ENCODE measurements at places on chromosomes 6 and 20.
A peak's percentile ranks its signal among the peaks of the same experiment; 100 is the strongest.

- no peak for DNase-seq
Measured at GRCh38 chr6:105302617-105303128, 100.2 kb downstream of the PREP start.

GRCh38 chr20:63508072-63508768 is 9.3 kb upstream of the EEF1A2 start:
- DNase-seq: no peak

DNA sequence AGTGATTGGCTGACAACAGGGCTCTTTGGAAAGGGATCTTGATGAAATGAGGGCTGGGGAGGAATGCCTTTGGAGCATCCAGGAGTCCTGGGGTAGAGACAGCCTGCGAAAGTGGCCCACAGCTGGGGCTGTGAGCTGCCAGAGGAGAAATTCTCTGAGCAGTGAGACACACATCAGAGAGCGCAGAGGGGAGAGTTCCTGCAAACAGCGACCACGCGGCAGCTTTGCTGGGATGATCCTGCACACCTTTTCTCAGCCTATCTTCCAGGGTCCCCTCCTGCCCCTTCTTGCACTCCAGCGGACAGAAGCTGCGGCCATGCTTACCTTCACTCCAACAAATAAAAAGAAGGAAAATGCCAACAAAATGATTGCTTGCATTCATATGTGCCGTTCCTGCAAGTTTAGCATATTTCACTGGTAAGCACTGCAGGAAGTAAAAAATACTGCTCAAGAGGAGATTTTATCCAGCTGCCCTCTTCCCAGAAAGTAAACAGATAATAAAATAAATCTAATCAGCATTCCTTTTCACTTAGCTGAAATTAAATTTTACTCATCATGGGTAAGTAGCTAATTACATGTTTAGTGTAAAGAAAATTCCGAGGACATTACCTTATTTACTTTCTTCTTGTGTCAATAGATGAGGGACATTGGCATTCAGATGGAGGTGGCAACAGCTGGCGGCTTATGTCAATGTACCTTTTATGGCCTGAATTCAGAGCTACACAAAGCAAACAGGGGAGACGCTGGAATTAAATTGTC is 339.9 kb upstream of the ARID1B start:
- DNase-seq: no peak

DNA sequence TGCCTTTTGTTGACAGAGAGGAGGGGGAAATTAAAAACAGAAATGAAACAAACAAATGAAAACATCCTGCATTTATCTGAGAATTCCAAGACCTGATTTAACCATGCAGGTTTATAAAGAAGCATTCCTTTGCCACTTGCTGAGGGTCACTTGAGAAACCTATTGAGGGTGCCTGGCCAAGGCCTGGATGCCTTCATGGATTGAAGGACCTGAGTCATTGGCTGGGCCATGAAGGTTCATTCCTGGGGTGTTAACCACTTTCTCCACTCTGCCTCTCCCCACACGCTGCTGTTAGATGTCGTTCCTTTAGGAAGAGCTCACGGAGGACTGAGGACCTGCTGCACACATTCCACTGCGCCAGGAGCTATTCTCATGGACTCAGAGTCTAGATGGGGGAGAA is 49.7 kb downstream of the DAAM2 start:
- DNase-seq: no peak

- DNase-seq: no peak
Measured at GRCh38 chr6:114452785-114453401, 110.1 kb upstream of the HS3ST5 start.

- DNase-seq: no peak
Measured at GRCh38 chr6:123940551-123940950, 136.9 kb downstream of the NKAIN2 start.

GRCh38 chr6:148548749-148549140 is 198.1 kb upstream of the UST start:
- no peak for DNase-seq

GRCh38 chr6:168607272-168608112 is 166.5 kb downstream of the SMOC2 start:
- no peak for DNase-seq

DNA sequence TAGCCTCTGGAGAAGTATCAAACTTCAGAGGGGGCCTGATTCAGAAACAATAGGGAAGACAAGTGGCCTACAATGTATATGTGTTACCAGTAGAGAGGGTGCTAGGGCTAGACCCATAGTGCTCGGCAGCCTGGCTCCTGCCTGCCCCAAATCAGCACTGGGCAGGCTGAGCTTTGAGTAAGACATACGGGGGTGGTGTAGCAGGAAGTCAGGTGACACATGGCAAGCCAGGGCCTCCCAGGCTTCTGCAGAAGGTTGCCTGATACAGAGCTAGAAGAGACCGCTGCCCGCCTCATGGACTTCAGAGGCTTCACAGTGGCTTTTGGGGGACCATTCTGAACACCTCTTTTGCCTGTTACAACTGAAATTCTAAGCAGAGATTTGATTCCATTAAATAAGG is 43.4 kb downstream of the RALY start:
- peak; percentile 33 for DNase-seq

DNA sequence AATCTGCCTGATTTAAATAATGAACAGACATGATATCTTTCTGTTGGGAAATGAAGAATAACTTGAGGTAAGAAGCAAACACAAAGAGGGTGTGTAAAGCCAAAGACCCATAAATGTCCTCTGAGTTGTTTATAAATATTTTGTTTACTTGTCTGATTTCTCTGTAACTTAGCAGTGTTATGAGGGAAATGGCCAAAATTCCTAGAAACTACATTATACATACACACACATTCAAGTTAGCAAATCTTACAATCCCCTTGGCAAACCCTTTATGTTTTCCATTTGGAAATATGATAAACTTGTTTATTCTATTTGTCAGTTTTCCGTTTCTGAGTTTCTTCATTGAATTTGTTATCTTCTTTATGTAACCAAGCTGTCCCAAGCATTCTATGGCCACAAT is 81.4 kb upstream of the TCF21 start:
- no peak for DNase-seq

DNA sequence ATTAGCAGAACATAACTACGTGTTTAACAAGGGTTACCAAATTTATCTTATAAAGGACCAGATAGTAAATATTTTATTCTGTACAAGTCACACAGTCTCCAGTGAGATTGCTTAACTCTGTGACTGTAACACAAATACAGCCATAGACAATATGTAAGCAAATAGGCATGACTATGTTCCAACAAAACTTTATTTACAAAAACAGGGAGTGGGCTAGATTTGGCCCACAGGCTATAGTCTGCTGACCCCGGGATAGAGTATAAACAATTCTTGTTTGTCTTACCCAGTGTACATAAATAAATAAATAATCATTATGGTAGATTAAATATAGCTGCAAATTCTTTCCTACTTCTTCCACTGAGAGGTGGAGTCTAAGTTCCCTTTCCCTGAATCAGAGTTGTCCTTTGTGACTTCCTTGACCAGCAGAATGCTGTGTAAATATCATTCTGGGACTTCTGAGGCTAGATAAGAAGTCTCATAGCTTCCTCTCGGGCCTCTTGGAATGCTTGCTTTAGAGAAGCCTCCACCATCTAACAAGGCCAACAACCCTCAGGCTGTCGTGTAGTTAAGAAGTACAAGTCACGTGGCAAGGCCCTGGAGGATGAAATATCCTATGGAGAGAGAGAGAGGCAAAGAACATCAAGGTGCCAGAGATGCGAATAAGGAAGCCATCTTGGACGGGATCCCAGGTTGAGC is 59.1 kb upstream of the TMEM244 start:
- DNase-seq: no peak

GRCh38 chr6:44222486-44223318 is 693 bp upstream of the SLC29A1 start:
- no peak for DNase-seq
